Ovary (tissue), 10 donors: ENCODE measurements at places on chromosomes 3 and 15. TPM values are rescaled to one million over a fixed set of nuclear protein-coding genes. Genes with fewer than 3 reads are reported as not detected.

GRCh38 chr15:60936186-60936585 lies 292.9 kb downstream of the RORA start:
- H3K36me3 ChIP-seq = no peaks in the 10 kb centered on the region
- no peaks in the 10 kb centered on the region for H3K27me3 ChIP-seq
- H3K27ac ChIP-seq = no peak overlapping the region
- no peak overlapping the region for H3K4me3 ChIP-seq
- no peak for DNase-seq

SLC7A14 gene
- total RNA-seq = 0.05 TPM

PLS1 gene
- total RNA-seq = 0.61 TPM

DNA sequence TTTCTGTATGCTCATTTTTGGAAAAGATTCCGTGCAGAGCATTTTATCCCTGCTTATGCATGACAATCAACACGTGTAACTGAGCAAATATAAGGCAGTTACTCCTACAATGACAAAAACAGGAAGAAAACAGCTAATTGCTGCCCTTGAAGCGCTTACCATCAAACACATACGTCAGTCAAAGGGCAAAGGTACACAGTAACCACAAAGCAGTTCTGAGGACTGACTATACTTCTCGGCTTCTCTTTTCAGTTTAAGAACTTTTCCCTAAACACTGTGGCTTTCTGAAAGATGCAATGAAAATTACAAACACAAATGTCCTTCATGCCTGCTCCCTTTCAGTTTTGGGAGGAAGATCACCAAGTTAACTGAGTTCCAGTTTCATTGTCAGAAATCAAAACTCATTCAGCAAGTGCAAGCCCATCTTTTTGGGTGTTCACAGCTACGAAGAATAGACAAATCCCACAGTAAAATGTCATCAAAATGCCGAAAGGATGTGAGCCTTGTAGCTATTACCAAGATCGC lies 602.8 kb downstream of the FOXP1 start:
- H3K4me3 ChIP-seq = no peak overlapping the region
- DNase-seq = no peak
- no peak overlapping the region for H3K27ac ChIP-seq

DNA sequence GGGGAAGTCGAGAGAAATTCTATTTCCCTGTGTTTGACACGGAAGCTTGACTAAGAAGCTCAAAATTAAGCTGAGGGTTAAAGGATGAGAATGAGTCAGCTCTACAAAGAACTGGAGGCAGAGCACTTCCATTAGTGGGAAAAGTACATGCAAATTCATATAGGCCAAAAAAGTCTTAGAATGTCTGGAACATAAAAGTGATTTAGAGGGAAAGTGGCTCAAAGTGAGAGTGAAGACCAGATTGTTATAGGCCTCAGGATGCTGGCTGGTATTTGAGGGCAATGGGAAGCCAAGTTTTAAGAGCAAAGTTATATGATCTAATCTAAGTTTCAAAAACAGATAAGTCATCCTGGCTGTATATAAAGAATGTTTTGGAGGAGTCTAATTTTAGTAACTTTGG lies 857.3 kb downstream of the NAALADL2 start:
- H3K4me3 ChIP-seq = no peak overlapping the region
- no peaks in the 10 kb centered on the region for H3K4me1 ChIP-seq
- no peaks in the 10 kb centered on the region for H3K36me3 ChIP-seq
- H3K27me3 ChIP-seq = no peaks in the 10 kb centered on the region

SPPL2A gene
- total RNA-seq = 55.7 TPM

SPTBN5 gene
- 0.57 TPM for total RNA-seq

GOLGA6L10 gene
- 1.5 TPM for total RNA-seq

- H3K4me1 ChIP-seq = no peaks in the 10 kb centered on the region
- H3K27me3 ChIP-seq = no peaks in the 10 kb centered on the region
- no peak for DNase-seq
- no peak overlapping the region for H3K4me3 ChIP-seq
These were observed 260.3 kb downstream of the ADAMTS17 start for GRCh38 chr15:100081454-100081853.

DNA sequence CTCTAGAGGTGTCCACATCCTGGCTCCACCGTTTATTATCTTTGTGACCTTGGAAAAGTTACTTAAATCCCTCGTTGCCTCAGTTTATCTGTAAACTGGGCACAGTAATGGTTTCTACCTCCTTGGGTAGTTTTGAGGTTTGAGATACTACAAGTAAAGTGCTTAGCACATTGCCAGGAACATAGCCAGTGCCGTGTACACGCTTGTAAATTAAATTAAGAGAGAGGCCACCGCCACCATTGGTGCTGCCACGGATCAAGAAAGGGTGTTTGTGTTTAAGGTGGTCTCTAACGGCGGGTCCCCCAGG lies 5.8 kb upstream of the WNT7A start:
- H3K27ac ChIP-seq = no peak overlapping the region
- H3K36me3 ChIP-seq = no peaks in the 10 kb centered on the region
- no peak overlapping the region for H3K4me3 ChIP-seq

- H3K4me3 ChIP-seq = peak overlapping the region; percentile 50
- peak overlapping the region; percentile 73 for H3K27ac ChIP-seq
- H3K36me3 ChIP-seq = no peaks in the 10 kb centered on the region
- H3K27me3 ChIP-seq = no peaks in the 10 kb centered on the region
- DNase-seq = no peak
- H3K4me1 ChIP-seq = no peaks in the 10 kb centered on the region
These were observed 393 bp downstream of the ERICH6 start for GRCh38 chr3:150703299-150703755.

GRCh38 chr15:83842281-83842680 lies 188.4 kb downstream of the ADAMTSL3 start:
- DNase-seq = no peak
- H3K27ac ChIP-seq = no peak overlapping the region
- no peaks in the 10 kb centered on the region for H3K27me3 ChIP-seq
- H3K36me3 ChIP-seq = no peaks in the 10 kb centered on the region
- H3K4me3 ChIP-seq = no peak overlapping the region
- peaks cover 16% of the 10 kb centered on the region for H3K4me1 ChIP-seq
